Vein endothelial cell (primary cell): ENCODE measurements at places on chromosomes 16 and 17. TPM values are rescaled to one million over a fixed set of nuclear protein-coding genes. Genes with fewer than 3 reads are reported as not detected.

Gene KRTAP29-1
- not detected in 2 replicates for total RNA-seq

Gene HS3ST2
- under 0.01 TPM in 1 of 2 replicates, not detected in the other for total RNA-seq

Gene KCNG4
- not detected in 2 replicates for total RNA-seq

Gene KRTAP4-9
- total RNA-seq: not detected in 2 replicates

Gene TEX19
- total RNA-seq: under 0.01 TPM in 1 of 2 replicates, not detected in the other

Gene SCPEP1
- total RNA-seq: 22.4 and 24.5 TPM in 2 replicates

Gene OR1F1
- 0.33 TPM in 1 of 2 replicates, not detected in the other for total RNA-seq

Gene MYH2
- not detected in 2 replicates for total RNA-seq

Gene HOXB6
- total RNA-seq: 16.0 and 19.8 TPM in 2 replicates

Gene USP36
- total RNA-seq: 36.9 and 42.5 TPM in 2 replicates

Gene KRTAP1-5
- not detected in 2 replicates for total RNA-seq

Gene ALDH3A1
- 0.48 and 0.65 TPM in 2 replicates for total RNA-seq

Gene EVI2A
- total RNA-seq: 0.19 and 0.33 TPM in 2 replicates

Gene KRT40
- total RNA-seq: not detected in 2 replicates

Gene ACSM2A
- total RNA-seq: not detected in 2 replicates

Gene TMEM114
- not detected in 2 replicates for total RNA-seq

Gene KRT16
- not detected in 2 replicates for total RNA-seq

Gene ZNF174
- 9.6 and 10.8 TPM in 2 replicates for total RNA-seq

Gene MYL4
- total RNA-seq: 1.5 and 2.0 TPM in 2 replicates

Gene KRTAP2-2
- not detected in 2 replicates for total RNA-seq

Gene SLC5A10
- not detected in 2 replicates for total RNA-seq

Gene ZNF276
- 24.1 and 27.1 TPM in 2 replicates for total RNA-seq

Gene ST6GALNAC1
- total RNA-seq: not detected in 2 replicates

Gene RNF166
- 18.0 and 27.8 TPM in 2 replicates for total RNA-seq

Gene GAS7
- under 0.01 and 0.10 TPM in 2 replicates for total RNA-seq

Gene PYY
- total RNA-seq: 0.33 TPM in 1 of 2 replicates, not detected in the other

Gene PRDM7
- total RNA-seq: not detected in 2 replicates

Gene UBALD2
- total RNA-seq: 8.4 and 11.1 TPM in 2 replicates

Gene SCIMP
- total RNA-seq: not detected in 2 replicates

Gene CPHXL
- total RNA-seq: not detected in 2 replicates

Gene ABCC11
- not detected in 2 replicates for total RNA-seq

Gene SLC38A8
- total RNA-seq: not detected in 2 replicates

Gene DNAI2
- total RNA-seq: not detected in 2 replicates

Gene RNF43
- total RNA-seq: not detected in 2 replicates

Gene SECTM1
- total RNA-seq: 0.48 and 0.98 TPM in 2 replicates
